Stimulated activated CD4-positive, alpha-beta T cell treated with anti-CD3 and anti-CD28 coated beads, Interleukin-15, amount 100 ng/mL, for 1 hour (primary cell): ENCODE measurements at places on chromosomes 4 and X.

DNA sequence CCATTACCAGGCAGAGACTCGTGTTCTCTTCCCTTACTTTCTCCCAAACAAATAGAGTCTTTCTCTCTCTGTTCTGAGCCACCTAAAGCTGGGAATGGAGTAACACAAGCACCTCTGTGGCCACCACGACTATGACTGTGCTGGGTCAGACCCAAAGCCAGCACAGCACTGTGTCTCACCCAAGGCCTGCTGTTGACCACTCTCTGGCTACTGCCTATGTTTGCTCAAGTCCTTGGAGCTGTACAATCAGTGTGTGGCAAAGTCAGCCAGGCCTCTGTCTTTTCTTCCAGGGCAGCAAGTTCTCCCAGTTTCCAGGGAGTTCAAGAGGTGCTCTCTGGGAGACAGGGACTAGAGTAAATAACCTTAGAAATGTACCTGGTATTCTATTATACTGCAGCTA, 239.4 kb downstream of the FAM47A start:
- no peak for DNase-seq

DNA sequence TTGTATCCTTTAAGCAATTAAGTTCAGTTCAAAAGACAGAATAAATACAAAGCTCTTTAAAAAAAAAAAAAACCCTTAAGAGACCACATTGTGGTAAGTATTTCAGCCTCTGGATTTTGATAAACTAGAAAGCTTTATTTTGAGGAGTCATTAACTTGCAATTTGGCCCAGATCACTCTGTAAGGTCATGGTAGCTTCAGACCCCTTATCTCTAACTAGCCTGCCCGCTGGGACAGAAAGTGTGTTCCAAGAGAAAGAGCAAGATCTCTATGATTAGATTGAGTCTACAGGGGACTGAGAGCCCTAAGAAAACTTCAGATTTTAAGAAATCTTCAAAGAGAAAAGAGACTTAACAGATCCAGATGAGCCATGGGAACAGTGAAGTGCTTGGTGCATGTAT, 45.6 kb downstream of the GALNT7 start:
- no peak for DNase-seq

GRCh38 chr4:176879380-176880116, 86.8 kb upstream of the VEGFC start:
- no peak for DNase-seq

GRCh38 chr4:163681208-163681821, 186.8 kb downstream of the TMA16 start:
- no peak for DNase-seq

DNA sequence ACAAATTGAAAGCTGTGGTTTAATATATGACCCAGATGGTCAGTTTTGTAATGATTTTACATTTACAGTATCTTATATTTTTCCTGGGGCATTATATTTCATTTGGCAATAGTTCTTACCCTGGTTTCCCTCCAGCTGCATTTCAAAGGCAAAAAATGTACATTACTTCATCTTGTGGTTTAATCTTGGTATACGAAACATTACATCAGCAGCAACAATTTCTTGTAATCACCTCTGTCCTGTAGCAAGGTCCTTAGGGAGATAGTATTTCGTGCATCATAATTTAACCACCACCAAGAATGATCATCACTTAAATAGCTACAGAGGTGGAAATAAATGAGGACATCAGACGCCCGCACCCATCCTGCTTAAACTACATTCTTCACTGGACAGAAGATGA, 48.8 kb downstream of the HS6ST2 start:
- no peak for DNase-seq

DNA sequence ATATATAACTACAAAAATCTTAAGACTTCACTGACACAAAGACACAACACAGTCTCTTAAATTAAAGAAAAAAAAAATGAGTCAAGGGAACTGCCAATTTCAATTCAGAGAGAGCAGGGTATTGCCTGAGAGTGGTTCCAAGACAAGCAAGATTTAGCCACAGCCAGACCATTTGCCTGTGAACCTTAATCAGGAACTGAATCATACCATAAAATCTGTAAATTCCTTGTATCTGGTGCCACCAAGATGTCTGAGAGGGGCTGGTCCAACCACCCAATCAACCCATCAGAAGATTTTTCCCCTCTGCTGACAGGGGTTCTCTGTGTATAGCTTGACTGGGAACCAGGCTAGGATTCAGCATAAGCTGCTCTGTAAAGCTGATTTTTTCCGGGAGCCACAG, 159.2 kb downstream of the CPEB2 start:
- DNase-seq, result no peak
